ENCODE measurements at places on chromosomes 5 and 9. TPM values are rescaled to one million over a fixed set of nuclear protein-coding genes. Genes with fewer than 3 reads are reported as not detected.

GRCh38 chr9:15927161-15927560, 374.3 kb downstream of the CCDC171 start:
- no peak for DNase-seq

DNA sequence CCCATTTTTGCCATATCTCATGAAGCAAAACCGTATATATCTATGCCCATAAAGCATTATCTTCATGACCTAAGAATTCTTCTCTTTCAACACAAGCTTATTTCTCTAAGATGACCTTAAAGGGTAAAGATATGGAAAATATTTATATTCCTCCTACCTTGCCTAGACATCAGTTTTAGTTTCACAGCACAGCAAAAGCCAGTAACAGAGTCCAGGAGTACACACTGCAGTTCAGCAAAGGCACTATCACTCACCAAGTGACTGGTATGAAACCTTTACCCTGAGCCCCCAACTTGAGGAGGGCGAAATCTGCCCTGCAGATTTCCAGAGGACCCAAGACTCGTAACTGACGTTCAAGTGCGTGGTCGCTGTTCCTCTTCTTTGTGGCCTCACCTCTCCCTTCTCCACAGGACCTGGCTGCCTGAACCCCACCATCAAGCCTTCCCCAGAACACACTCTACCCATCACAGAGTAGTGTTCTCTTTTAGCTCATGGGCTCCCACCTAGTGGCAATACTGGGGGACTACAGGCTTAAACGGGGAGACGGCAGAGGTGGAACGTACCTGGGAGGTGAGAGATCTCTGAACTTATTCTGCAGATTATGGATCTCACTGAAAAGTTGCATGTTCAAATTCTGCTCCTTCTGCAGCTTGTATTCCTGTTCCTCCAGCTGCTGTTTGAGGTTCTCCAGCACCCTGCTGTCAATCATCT, 141.0 kb downstream of the CDK5RAP2 start:
- DNase-seq, result peak; percentile 15

Gene ZFP2
- 0.72 TPM for polyA plus RNA-seq

DNA sequence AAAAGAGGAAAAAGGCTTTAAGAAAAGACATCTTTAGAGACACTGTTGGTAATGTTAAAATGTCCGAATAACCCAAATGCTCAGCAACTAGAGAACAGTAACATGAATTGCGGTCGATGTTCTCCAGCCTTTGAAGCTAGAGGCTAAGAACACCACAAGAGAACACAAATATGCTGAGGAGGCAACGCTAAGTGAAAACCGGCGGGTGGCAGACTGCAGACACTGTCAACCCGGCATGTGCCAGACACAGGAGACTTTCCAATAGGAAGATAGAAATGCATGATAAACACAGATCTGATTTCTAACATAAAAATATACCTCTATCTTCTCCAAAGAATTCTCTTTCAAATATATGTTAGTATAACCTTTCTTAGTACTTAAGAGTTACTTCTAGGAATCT, 18.4 kb upstream of the DDX41 start:
- no peak for DNase-seq

GRCh38 chr5:158820891-158821290, 278.8 kb downstream of the EBF1 start:
- DNase-seq, result peak; percentile 82
